ENCODE measurements at places on chromosomes 13 and 19.

DNA sequence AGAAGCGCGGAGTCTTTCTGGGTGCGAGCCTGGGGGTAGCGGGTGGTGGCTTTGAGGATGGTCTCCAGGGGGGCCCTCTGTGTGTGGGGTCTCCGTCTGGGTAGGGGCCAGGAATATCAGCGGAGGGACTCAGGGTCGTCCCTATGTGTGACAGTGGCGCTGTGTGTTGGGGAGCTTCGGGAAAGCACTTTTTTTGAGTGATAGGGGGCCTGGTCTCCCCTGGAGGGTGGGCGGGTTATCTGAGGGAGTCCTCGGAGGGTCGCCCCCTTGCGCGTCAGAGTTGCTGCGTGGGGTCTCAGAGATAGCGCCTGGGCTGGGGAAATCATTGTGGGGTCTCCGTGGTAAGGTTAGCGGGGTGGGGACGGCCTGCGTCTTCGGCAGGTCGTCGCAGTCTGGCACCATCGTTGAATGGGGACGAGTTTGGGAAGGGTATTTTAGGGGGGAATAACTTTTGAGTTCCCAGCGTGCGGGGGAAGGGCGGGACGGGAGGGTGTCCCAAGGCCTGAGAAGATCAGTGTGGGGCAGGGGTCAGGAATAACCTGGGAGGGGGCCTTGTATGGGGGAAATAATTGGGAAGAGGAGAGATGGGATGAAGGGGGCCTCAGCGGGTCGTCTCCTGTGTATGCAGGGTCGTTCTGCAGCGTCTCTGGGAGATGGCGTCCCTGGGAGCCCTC is 857 bp downstream of the IER2 start:
- DNase-seq = peak; percentile 27

- no peak for DNase-seq
Measured at GRCh38 chr13:40813667-40814454, 24.4 kb downstream of the SLC25A15 start.

DNA sequence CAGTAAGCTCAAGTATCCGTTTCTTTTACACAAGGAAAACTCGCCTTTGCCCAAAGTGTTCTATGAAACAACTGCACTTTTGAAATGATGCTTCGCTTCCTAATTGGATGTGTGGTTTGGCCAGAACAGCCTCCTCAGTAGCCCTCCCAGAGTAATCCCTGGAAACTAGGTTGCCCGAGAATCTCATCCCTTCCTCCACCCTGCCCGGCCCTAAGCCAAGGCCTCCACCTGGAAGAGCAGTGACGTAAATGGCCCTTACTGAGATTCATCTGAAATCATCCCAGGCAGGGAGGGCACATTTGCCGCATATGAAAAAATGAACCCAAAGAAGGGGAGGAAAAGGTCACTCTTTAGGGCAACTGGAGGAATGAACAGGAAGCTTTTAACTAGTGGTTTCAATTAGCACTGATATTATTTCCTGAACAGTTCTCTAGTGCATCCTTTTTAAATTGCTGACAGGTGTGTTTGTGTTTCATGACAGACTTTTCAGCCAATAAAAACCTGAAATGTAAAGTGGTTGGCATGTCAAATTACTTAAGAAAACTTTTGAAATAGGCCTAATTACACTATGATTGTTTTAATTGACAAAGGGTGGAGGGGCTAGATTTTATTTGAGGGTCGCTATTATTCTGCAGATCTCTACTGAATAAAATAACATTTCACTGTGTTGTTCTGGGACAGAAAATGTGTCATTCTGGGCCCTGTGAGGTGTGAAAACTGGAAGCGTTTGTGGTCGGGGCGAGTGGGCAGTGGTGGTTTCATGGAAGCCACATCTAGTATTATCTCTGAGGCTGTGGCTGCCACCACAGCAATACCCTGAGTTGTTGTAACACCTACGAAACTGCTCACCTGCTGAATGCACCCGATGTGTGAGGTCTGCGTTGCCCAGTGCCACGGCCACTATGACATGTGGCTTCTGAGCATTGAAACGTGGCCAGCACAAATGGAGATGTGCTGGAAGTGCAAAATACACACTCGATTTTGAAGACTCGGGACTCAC is 112.1 kb downstream of the ZIC5 start:
- peak; percentile 57 for DNase-seq

- DNase-seq = no peak
Measured at GRCh38 chr13:76672420-76672819, 213.8 kb downstream of the KCTD12 start.

- DNase-seq = no peak
Measured at GRCh38 chr13:46267166-46267565, 55.4 kb downstream of the LRRC63 start.
